ENCODE measurements at places on chromosomes 12 and 14.

DNA sequence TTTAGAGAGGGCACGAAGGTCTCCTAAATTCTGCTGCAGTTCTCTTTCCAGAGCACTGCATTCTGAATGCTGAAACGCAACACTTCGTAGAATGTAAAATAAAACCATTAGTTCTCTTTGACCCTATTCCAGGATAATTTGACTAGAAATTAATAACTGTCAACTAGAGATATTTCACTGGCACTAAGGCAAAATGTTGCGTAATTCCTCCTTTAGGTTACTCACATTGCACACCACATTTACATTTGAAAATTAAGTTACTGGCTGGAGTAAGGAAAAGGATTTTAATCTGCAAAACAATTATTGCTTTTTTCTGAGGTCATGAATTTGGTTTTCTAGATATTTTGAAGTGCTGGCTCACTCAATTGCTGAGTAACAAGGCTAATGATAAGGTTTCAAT, 58.0 kb upstream of the TRHDE start:
- no peak for DNase-seq

- DNase-seq, result no peak
Observed at GRCh38 chr12:130300737-130301535, 36.8 kb upstream of the PIWIL1 start.

DNA sequence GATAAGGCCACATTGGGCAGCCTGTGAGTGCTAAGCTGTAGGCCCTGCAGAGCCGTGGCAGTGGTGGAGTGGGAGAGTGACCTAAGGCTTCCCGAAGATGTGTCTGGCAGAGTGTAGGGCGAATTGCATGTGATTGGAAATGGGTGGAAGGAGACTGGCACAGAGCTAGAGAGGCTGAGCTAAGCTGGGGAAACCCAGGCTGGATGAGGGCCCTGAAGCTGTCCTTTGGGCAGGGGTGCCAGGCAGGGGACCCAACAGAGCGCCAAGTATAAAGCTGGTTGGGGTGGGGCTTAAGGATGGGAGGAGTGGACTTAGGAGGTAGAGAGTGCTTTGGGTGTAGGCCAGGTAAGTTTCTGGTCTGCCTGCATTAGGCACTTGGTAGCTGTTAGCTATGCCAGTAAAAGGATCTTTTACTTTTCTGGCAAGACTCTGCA, 47.9 kb downstream of the WDR20 start:
- DNase-seq, result peak; percentile 48

GRCh38 chr14:105605464-105606304, 79.3 kb downstream of the TMEM121 start:
- DNase-seq, result no peak

GRCh38 chr14:102318781-102319276, 717 bp upstream of the ZNF839 start:
- no peak for DNase-seq

- DNase-seq, result no peak
Observed at GRCh38 chr14:96693987-96694386, 103.2 kb upstream of the VRK1 start.

GRCh38 chr12:117968826-117969659, at the start of gene KSR2:
Gene KSR2, minus strand, starts transcription at chr12:117968990. Its CDS starts 735 bp downstream, at chr12:117968255.
- DNase-seq, result peak; percentile 69

GRCh38 chr12:116821291-116821690, 60.0 kb downstream of the HRK start:
- no peak for DNase-seq

DNA sequence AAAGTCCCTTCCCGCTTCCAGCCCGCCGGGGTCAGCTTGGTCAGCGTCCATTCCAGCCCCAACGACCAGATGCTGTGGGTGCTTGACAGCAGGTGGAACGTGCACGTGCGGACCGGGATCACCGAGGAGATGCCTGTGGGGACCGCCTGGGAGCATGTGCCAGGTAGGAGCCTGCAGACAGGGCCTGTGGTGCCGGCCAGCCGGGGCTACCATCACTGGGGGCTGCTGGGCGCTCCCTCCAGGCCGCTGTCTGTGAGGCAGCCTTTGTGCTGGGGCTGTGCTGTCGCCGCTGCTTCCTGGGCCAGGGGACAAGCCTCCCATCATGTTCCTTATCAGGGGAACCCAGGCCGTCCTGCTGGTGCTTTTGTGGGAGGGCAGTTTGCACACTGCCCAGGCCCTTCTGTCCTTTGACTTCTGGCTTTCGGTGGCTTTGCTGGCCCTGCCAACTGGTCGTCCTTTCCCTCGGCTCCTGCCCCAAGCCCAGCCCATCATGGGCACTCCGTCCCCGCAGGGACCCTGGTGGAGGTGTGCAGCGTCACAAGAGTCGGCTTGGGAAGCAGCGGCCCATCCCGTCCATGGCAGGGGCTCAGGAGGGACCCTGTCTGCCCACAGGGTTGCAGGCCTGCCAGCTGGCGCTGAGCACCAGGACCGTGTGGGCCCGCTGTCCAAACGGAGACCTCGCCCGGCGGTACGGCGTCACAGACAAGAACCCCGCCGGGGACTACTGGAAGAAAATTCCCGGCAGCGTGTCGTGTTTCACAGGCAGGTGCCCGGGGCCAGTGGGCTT, 12.4 kb downstream of the ANKRD9 start:
- no peak for DNase-seq

- DNase-seq, result no peak
Observed at GRCh38 chr12:113758165-113758924, 207.8 kb downstream of the RBM19 start.

- no peak for DNase-seq
Observed at GRCh38 chr12:65653946-65654629, 170.2 kb upstream of the HMGA2 start.

- DNase-seq, result no peak
Observed at GRCh38 chr14:21840765-21841164, 167.1 kb upstream of the OR4E1 start.

- no peak for DNase-seq
Observed at GRCh38 chr12:76241371-76241770, 106.8 kb downstream of the BBS10 start.
